Skin of body (tissue), 3 donors: ENCODE measurements at places on chromosomes 1 and 21.

GRCh38 chr1:63327417-63328054, 5.2 kb downstream of the FOXD3 start:
- DNase-seq = peak; percentile 65

GRCh38 chr1:233282582-233282886, 13.0 kb downstream of the PCNX2 start:
- no peak for DNase-seq

- DNase-seq = no peak
Observed at GRCh38 chr1:4681026-4681425, 26.6 kb downstream of the AJAP1 start.

DNA sequence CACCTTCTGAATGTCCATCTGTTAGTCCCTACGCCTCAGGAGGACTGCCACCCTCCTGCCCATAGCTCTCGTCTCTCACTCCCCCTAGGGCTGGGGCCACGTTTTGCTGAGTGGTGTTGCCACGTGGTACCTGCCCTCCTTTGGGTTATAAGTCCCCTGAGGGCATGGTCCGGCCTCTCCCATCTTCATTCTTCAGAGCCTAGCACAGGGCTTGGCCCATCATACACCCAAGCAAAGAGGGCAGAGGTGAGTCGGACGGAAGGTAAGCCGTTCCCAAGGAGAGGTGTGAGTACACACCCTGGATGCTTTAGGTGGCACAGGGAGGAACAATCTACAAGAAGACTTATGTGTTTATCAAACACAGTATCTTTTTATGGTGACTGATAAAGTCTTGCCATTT, 10.9 kb downstream of the PADI2 start:
- DNase-seq = no peak

GRCh38 chr1:17520473-17521319, 18.8 kb upstream of the ARHGEF10L start:
- no peak for DNase-seq

DNA sequence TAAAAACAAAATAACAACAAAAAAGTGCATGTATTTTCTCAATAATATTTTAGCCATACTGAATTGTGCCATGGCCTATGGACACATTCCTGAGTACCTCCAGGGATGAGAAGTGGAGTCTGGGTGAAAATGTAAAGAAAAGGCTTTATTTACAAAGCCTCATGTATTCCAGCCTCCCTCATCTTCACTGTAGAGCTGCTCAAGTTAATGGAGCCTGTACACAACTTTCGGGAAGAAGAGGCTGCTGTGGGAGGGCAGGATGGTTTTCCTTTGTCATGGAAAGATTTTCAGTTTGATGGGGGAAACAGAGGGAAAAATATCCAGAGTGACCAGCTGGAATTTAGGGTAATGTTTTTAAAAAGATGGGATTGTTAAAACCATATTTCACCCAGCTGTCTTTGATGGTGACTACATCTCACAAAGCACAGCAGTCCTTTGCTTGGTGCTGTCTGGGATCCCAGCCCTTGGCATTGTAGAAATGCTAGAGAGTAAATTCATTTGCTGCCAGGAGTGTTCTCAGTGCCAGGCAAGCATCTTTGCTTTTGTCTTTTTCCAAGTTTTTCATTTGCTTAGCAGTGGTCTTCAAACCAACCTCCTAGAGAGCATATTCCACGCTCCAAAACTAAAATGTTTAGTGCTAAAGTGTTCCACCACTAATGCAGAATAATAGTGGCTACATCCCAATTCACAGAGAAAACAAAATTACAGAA, 54.9 kb downstream of the DPT start:
- DNase-seq = no peak

DNA sequence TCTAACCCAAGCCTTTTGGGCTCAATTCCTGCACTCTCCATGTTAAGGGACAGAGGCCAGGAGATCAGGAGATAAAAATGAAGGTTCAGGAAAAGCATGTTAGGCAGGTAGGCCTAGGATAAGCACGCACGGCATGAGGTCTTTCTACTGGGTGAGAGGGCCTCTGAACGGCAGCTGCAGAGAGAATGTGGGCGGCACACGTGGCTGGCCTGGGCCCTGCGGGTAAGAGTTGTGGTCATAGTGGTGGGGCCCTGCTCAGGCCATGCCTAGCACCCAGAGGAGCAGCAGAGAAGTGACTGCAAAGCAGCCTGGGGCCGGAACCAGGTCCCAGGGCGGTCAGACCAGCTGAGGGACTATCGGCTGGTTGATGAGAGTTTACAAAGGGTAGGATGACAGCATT, 7.5 kb upstream of the FOXO6 start:
- DNase-seq = no peak

- no peak for DNase-seq
Observed at GRCh38 chr1:104671684-104672353, 922.1 kb downstream of the AMY1C start.

DNA sequence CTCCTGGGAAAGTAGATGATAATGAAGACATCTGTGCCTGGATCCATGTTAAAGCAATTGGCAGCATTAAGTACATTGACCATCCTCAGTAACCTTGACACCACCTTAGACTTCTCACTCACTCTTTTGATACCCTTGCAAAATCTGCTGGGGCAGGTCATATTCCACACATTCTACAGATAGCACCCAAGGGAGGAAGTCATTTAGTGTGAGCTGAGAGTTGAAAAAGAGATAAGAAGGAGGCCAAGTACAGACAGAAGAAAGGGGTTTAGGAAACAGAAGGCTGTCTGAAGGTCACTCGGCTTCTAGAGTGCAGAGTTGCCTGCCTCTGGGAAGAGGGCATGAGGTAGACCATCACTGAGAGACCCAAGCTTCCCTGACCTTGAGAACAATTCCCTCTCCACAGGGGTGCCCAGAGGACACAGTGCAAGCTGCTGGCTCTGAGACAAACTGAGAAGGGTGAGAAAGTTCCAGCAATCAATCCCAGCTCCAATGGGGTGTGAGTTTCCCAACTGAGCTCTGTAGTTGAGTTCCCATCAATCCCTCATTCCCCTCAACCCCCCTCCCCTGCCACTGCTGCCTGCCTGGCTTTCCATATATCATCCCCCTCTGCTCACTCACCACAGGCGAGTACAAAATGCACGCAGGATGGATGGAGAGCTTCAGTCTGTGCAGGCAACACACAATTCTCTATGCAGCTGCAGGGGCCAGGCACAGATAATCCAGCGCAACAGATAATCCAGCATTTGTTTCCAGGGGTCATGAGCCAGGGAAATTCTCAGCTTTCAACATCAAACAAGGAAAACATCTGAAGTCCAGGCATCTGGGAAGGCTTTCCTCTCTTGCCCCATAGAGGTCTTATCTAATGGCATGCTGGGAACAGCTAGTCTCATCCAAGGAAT, 7.4 kb upstream of the MOB3C start:
- no peak for DNase-seq

DNA sequence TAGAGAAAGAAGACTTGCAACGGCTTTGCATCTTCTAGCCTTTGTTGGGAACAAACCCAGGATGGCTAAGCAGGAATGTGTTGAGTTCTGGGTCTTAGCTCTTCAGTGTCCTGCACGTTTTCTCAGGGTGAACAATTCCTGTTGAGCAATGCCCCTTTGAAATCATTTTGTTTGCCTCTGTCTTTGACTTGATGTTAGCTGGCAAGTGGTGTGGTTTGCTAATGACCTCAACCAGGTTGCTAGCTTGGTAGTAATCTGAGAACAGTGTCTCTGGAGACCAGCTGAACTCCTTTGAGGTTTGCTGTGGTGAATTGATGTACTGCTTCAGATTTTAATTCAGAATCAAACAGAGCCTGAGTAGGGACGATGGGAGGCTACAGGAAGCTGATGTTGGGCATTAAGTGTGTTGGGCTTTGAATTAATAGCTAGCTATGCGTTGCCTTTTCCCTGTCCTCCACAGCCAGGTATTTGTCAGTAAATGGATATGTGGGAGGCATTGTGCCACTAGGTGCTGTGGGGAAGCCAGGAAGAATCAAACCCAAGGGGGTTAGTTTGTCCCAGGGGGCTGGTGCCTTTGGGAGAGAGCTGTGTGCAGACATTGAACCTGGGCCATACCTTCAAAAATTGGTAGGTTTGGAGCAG, 23.3 kb upstream of the SRSF10 start:
- DNase-seq = no peak

- no peak for DNase-seq
Observed at GRCh38 chr1:7989762-7990428, 28.4 kb downstream of the PARK7 start.

- no peak for DNase-seq
Observed at GRCh38 chr1:231190456-231190855, 28.6 kb downstream of the TRIM67 start.

DNA sequence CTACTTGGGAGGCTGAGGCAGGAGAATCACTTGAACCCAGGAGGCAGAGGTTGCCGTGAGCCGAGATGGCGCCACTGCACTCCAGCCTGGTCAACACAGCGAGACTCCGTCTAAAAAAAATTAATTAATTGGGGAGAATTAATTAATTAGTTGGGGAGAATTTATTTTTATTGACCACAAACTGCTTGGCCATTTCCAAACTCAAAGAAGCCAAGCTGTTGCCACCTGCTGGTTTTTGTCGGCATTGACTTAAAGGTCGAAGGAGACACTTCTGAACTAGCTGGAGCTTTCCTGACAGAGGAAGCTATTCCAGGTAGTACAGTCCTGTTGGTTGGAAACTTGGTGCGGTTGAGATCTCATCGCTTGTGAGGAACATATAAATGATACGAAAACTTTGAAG, 13.1 kb downstream of the MAP1LC3C start:
- no peak for DNase-seq

DNA sequence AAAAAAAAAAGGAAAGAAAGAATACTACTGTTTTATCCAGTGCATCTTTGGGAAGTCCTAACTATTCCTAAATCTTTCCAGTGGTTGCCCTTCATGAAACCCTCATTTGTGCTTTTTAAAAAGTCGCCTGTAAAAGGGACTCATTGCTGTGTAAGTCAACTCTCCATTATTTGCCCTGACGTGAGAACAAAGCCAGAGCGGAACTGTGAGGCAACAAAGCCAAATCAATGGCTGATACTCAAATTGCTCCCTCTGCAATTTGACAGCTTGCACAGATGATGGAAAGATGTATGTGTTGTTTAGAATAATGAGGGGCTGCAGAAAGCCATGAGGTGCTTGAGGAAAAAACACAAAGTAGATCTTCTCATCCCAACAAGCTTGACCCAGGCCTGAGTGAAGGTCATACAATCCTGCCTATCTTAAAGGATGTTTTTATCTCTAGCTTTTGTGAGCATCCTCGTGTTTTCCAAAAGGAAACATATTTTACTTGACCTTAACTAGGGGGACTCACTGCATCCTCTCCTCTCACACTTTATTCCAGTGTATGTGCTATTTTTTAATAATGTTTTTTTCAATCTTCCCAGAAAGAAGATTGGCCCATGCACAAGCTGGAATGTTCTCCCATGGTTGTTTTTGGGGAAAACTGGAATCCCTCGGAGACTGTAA, 33.4 kb downstream of the SMYD2 start:
- no peak for DNase-seq

DNA sequence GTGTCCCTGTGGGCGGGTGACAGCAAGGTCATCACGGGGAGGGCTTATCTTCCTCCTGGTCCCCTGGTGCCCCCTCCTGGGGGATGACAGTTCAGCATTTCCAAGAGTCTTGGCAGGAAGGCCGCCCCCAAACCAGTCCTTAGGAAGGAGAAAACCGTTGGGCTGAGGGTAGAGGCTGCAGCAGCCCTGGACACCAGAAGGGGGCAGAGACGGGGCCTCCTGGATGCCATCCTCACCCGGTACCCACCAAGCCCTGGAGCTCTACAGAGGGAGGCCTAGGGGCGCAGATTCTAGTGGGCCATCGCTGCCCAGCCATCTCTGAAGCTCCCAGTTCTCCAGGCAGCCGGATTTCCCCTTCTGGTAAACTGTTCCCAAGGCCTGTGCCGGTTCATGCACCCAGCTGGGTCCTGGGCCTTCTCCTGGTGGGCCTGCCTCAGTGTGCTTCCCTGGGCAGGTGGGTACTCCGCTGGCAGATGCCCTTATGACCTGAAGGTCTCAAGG, 14.8 kb upstream of the ZNF669 start:
- no peak for DNase-seq

DNA sequence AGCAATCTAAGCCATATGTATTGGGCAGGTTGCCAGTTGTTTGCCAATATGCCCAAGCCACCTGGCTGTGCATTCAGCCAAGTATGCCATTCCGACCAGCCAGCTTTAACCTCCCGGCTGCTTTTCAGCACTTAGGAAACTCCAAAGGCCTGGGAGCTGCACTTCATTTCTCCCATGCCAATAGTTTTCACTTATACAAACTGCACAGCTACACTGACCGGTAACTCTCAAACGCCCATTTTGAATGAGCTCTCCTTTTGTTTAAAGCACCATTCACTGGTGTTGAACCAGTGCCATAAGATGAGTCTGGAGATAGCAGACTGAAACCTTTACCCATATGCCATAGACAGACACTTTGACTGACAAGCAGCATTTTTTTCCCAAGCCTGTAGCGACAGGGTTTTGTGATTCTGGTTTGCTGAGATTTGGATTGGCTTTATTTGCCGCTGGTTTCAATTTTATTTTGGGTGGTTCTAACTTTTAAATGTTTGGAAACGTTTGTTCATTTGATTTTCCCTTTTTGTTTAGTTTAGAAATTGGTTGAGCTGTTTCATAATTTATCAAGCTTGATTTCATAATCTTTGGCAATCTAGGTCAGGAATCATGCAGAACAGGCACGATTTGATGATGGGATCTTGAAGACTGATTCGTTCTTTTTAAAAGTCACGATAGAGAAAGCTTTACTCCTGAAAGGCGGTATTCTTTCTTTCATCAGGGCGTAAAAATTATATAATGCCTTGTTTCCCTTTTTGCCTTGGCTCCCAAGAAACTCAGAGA, 144.6 kb downstream of the NFIA start:
- no peak for DNase-seq

DNA sequence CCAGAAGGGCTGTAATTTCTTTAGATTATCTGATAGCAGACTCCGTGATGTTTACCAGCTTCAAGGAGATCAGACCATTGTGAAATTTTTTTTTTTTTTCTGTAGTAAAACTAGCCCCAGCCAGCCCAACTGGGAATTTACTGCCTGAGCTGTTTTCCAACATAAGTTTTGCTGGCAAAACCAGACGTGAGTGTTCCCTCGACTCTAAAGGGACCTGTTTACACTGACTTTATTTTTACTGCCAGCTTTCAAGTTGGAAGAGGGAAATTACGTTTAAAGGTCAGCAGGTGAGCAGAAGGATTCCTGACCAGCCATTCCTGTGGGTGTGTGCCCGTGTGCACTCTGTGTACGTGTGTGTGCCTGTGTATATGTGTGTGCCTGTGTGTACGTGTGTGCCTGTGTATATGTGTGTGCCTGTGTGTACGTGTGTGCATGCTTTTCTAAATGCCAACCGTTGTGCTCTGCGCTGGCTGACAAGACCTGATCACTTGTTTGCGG, 374 bp downstream of the MAB21L3 start:
- DNase-seq = no peak
